ENCODE measurements at places on chromosomes 6 and 20.

- no peak for DNase-seq
Measured at GRCh38 chr20:38007526-38007925, 25.7 kb downstream of the TTI1 start.

DNA sequence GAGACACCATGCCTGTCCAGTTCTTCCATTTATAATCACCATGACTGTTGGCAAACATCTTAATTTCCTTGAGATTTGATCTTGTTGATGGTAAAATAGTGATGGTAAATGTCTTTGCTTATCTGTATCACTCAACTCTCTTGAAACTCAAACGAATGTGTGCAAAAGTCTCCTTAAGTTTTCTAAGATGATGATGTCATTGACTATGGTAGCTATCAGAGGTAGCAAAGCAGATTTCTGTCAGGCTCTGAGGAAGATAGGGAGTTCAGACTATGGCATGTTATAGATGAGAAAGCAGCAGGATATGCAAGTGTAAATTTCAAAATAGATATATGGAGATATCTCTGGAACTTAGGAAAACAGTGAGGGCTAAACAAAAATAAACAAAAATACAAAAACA, 121.0 kb upstream of the GJE1 start:
- no peak for DNase-seq

GRCh38 chr20:819680-820322, 13.7 kb upstream of the FAM110A start:
- DNase-seq: no peak

DNA sequence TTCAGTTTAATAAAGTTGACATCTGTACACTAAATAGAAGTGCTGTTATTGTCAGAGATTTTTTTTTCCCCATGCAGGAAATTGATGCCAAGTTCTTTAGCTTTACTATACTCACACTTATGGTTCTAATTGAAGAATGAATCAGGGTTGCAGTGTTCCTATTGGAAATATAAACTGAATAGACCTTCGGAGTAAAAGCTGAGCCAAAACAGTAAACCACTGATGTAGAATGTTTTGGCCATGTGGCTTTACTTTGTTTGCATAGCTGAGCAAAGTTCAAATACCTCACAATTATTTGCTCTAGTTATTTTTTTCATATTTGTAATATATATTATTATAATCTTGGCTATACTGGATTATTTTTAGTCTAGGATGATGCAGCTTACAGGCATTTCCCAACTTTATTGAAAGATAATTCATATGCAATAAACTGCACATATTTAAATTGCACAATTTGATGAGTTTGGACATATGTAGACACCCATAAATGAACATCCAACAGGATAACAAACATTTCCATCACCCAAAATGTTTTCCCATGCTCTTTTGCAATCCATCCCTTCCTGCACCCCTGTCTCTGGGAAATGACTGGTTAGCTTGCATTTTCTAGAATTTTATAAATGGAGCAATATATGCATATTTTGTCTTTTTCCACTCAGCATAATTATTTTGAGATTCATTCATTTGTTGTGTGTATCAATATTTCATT, 105.8 kb upstream of the NOX3 start:
- no peak for DNase-seq

DNA sequence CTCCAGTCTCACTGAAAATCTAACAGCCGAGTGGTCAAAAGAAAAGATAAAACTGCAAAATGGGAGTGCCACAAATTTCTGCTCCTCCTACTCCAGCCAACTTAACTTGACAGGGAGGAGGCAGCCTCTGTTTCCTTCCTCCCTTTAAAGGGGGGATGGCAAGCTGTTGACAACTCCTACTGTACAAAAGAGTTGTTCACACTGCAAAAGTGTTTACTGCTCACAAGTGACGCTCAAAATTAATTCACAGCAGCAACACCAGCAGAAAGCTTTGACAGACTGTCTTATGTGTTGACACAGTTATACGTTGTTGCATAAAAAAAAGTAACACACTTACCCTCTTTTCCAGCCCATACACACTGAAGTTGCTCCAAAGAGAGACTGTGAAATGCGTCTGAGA, 169.8 kb downstream of the BACH2 start:
- no peak for DNase-seq

DNA sequence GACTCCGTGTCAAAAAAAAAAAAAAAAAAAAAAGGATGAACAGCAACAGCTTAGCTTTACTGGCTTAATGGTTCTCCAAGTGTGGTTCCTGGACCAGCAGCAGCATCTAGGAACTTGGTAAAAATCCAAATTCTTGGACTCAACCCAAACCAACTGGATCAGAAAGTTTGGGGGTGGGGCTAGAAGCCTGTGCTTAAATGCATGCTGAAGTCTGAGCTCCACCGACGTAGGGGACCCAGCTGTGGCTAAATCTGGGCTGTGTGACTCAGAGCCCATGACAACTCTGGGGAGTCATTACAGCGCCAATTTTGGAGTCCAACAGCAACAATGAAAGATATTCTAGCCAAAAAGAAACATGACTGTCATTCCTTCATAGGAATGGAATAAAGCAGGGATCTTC, 13.6 kb upstream of the CHD6 start:
- DNase-seq: no peak

DNA sequence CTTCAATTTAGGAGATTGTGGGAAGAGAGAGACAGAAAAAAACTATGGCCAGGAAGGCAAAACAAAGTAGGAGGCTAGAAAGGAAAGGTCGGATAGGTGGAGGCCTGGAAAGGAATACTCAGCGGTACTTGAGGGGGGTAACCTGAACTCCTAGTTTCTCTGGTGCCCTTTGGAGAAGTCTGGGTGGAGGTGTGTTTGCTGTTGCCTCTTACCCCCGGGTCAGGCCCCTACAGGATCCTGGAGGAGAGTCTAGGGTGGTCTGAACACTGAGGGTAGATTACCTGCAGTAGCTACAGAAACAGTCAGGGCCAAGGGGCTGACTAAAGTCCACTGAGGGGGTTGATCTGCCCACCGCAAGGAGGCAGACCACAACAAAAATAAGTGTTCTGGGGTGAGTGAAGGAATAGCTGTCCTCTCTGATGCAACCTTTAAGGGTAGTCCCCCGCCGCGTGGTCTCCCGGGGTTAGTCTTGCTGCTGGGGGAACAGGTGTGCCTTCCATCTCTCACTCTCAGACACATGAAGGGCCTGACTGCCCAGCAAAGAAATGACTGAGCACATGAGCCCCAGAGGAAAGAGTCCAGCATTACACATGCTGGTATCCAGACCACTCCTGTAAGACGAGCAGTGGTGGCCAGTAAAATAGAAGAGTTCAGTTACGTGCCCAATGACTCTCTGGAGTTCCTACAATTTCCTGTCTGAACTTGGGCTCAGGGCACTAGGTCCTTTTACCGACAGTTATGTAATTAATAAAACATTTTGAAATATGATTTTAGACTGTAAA, 59.5 kb downstream of the MTHFD1L start:
- no peak for DNase-seq

DNA sequence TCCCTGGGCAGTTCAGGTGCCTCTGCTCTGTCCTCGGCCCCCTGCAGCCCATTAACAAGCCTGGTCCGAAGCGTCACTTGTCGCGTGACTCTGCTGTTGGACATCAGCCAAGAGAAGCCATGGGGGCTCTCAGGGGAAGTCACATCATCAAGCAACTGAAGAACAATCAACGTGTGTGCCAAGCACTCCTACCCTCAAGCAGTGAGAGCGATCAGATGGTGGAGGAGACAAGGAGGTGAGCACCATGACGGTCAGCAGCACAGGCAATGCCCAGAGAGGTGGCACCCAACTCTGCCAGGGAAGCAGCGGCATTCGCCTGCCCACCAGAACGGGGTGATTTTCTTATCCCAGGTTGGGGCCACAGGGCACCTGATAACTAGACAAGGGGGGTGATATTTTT, 132.7 kb downstream of the AGPAT4 start:
- DNase-seq: no peak

GRCh38 chr6:113858480-113859348, 1.6 kb downstream of the MARCKS start:
- peak; percentile 95 for DNase-seq

GRCh38 chr20:57194154-57194553, 72.3 kb downstream of the BMP7 start:
- DNase-seq: no peak

DNA sequence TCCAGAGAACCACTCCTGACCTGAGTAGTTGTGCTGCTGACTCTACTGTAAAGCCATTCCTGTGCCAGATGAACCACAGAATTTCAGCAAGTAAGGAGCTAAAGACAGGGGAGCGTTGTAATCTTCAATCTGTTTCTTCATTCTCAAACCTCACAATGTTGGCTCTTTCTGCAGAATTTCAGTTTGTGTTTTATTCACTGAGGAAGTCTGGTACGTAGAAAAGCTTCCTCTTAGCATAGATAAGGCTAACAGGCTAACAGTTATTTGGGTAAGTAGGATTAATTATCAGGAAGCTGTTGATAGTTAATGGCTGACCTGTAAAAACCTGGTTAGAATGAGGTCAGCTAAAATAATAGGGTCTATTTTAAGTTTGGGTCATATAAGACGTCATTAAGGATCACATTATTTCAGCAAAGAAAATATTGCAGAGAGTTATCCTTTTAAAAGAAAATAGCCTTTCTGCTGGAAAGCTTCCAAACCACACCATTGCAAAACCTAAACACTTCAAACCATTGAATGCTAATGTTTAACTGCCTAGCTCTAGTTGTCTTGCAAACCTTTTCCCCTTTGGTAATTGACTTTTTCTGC, 14.1 kb upstream of the TENT5A start:
- DNase-seq: no peak

GRCh38 chr6:2945153-2945452, 26.3 kb downstream of the SERPINB6 start:
- no peak for DNase-seq

DNA sequence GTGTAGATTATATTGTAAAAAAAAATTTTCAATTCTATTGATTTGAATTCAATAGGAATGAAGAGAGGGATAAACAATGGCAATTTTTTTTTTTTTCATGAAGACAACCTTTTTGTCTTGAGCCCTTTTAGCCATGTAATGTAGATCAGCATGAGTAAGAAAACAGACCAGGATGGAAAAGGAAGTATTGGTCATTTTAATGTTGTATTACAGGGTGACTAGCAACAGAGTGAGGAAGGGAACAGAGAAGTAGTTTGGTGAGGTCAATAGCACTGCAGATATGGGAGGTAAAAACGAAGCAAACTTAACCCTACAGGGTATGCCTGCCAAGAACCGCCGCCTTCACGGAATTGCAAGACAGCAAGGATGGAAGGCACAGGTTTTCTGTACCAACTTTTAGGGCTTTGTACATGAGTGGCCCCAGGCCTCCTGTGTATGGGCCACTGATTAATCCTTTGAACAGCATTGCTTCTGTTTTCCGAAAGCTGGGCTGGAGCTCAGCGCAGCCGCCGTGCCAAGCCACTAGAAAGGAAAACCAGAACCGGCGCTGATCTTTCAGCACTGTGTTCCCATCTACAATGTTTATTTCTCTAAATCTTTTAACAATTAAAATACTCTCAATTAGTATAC, 383.7 kb downstream of the CENPW start:
- no peak for DNase-seq

DNA sequence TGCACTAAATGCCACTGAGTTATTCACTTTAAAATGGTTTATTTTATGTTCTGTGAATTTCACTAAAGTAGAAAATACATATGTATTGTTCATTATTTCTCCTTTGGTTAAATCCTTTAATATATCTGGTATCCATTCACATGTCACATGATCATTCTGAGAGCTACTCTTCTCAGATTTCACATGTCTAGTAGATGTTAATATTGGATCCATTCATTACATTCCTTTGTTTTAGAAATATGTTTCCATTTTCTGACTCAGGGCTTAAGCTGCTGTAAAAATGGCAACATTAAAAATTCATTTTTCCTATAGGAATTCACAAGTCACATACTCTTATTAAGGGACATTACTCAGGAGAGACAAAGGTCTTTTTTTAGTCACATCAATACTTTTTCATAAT, 205.4 kb downstream of the ZFAND3 start:
- no peak for DNase-seq

- no peak for DNase-seq
Measured at GRCh38 chr6:147127587-147127986, 76.6 kb upstream of the STXBP5 start.

DNA sequence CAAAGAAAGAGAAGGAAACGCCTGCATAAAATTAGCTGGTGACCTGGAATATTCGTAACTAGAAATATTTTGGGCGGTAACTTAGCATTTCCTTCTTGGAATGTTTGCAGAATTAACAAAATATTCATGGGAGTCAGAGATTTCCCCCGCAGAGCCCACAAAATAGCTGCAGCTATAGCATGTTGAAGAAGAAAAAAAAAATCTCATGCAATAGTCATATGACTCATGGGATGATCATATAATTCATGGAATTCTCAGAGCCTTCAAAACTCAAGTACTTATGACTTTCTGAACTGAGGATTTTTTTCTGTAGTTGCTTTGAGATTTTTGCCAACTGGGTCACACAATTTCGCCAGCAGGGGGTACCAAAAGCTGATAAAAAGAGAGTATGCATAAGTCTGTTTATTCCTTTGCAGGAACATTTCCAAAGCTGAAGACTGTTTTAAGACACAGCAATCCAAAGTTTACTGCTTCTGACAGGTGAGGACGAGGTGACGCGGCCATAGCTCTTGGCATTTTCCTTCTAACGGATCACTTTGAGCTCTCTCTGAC, 586.0 kb upstream of the CHD6 start:
- DNase-seq: no peak

DNA sequence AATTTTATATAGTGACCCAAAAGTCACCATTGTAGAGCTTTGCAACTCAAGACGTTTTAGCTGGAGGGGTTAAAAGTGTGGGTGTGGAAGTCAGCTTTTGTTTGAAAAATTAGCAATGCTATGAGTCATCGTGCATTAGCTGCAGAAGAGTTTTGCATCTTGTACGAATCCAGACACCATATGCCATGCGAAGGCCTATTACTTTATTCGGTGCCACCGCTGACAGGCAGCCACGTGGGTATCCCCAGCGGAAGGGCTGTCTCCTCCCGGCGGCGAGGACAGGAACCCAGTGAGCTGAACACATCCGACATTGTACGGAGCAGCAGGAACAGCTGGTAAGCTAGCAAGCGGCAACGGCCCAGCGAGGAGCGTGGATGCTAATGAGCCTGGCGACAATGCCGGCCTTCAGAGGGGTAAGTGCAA, 84.4 kb downstream of the INSM1 start:
- DNase-seq: no peak

DNA sequence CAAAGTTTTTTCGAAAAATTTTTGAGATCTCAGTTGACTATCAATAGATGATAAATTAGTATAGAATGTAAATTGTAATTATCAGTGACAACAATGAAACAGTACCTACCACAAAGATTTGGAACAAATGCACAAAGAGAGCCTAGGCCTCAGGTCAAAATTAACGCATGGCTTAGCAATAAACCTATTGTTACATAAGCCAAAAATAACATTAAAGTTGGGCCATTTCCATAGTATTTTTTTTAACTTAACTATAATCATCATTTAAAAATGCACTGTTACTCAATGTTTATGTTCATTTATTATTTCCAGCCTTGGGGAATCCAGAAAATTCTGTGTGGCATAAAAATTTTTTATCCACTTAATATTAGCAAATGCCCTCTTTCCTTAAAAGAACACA, 117.0 kb downstream of the EPB41L2 start:
- DNase-seq: no peak

DNA sequence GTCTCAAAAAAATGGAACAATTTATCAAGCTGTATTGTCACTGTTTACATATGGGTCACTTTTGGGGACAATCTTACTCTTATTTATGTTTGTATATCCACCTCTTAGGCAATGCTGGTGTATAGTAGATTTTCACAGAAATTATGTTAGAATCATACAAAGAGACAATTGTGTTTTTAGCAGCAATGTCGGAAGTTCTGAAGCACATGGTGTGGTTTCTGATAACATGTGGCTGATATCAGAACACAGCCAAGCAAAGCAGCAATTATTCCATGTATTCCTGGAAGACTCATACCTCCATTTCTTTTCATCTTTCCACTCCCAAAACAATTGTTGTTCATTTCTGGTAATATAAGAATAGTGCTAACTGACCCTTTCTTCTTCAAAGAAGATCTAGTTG, 17.5 kb upstream of the LOC128125822 start:
- no peak for DNase-seq
